ENCODE measurements at places on chromosomes 7 and 10.

DNA sequence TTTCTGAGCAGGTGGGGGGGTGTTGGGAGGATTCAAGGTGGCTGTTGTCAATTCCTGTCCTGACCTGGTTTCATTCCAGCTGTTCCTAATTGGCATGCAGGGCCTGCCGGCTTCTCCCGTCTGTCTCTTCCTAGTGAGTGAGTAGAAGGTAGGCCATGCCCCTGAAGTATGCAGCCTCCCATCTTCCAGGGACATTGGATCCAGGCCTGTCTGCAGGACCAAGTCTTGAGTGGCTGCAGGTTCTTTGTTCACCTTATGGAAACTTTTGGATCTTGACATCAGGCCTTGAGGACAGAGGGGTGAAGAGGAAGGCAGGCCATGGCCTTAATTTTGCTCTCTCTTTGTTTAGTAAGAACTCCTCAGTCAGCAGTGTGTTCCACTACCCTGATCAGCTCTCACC, 131.8 kb downstream of the SH2D4B start:
- DNase-seq, result no peak

DNA sequence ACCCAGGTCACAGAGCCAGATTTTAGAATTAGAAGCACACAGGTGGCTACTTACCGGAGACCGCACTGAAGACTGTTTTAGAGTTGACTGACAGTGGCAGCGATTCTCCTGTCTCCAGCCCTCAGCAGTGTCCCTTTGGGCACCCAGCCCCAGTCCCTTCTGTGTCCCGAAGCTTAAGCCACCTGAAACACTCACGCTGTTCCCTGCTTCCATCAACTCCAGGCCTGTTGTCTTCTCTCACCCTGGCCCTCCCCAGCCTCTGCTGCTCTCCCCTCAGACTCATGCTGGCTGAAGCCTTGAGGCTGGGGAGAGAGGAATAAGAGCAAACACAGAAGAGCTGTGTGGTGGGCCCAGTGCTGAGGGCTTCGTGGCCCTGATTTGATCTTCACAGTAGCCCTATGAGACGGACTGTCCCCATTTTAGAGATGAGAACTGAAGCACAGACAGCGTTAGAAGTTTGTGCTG, 10.6 kb downstream of the SAP25 start:
- DNase-seq, result no peak

- DNase-seq, result no peak
Observed at GRCh38 chr7:92837000-92837749, 802 bp upstream of the CDK6 start.

- no peak for DNase-seq
Observed at GRCh38 chr10:21260066-21260465, 265.4 kb downstream of the SKIDA1 start.
